ENCODE measurements at places on chromosomes 4 and X.

DNA sequence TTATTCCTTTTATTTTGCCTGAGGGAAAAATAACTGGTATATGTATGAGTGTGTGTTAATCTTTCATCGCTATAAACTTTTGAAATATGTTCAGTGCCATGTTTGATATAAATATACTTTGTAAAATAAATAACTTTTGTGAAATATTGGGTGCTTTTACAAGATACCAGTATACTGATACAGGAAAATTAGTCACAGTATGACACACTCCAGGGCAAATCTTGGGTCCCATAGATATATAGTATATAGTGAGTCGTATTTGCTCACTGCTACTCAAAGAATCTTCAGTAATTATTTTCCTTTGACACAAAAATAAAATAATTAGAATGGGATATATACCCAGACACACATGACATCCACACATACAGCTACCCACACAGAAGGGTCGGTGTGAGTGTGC, 472.3 kb downstream of the GRID2 start:
- DNase-seq: no peak

GRCh38 chr4:3521621-3522325, 10.4 kb downstream of the LRPAP1 start:
- no peak for DNase-seq

DNA sequence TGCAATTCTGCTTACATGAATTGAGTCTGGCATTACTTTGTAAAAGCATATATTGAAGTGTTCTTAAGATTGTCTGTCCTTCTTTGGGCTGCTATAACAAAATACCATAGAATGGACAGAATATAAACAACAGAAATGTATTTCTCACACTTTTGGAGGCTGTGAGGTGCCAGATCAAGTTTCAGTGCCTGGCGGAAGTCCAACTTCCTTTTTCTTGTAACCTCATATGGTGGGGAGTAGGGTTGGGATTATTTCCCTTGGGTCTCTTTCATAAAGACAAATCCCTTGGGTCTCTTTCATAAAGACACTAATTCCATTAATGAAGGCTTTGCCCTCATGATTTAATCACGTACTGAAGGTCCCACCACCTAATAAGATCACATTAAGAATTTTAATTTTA, 199.3 kb upstream of the GRID2 start:
- no peak for DNase-seq

DNA sequence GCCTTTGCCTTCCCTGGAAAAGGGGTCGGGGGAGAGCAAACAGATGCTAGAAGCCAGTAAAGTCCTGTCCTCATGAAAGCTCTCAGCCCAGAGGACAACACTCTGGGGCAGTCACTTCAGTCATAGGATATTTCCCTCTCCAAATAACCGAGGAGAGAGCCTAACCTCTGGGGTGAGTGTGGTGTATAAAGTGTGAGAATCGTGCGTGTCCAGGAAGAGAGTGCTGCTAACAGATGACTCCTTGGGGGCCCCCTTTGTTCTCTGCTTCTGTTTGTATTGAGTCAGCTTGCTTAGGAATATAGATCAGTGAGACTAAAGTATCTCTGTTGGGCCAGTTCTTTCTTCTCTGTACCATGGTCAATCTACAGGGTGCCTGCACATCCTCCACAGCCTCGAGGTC, 247.2 kb downstream of the PALLD start:
- DNase-seq: no peak

DNA sequence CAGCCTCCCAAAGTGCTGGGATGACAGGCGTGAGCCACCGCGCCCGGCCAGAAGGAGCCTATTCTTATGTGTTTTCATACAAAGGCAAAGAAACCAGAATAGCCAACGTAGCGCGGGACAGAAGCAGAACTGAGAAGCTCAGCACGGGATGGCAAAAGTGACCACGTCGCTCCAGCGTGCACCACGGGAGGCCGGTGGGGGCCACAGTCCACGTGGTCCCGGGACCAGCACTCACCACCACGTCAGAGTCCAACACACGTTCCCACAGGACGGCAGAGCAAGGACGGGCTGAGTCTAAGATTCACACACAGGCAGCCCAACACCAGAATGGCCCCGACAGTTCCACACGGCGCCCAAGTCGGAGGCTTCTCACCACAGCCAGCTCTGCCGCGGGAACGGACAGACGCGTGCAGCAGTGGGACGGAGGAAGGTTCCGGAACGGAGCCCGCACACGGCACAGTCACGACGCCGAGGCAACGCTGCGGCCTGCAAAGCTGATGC, 18.8 kb upstream of the GTPBP6 start:
- no peak for DNase-seq

GRCh38 chr4:165325732-165326512, 1.5 kb upstream of the MSMO1 start:
- peak; percentile 4 for DNase-seq

GRCh38 chr4:65798498-65799127, 128.3 kb upstream of the EPHA5 start:
- DNase-seq: no peak

DNA sequence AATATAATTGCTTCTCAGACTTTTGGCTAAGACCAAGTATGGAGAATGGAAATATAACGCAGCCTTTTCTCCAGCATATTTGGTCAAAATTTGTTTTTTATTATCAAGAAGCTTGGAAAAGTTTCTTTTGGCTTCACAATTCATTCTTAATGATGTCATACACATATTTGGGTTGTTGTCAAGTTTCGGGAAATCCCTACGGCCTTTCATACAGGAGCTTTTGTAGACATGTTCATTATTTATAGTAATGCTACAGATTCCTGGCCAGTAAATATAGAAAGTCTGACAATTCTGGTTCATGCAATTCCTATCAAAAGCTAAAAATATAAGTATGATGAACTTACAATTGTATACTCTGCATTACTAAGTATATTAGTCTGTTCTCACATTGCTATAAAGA, 112.9 kb downstream of the IRF2 start:
- no peak for DNase-seq

DNA sequence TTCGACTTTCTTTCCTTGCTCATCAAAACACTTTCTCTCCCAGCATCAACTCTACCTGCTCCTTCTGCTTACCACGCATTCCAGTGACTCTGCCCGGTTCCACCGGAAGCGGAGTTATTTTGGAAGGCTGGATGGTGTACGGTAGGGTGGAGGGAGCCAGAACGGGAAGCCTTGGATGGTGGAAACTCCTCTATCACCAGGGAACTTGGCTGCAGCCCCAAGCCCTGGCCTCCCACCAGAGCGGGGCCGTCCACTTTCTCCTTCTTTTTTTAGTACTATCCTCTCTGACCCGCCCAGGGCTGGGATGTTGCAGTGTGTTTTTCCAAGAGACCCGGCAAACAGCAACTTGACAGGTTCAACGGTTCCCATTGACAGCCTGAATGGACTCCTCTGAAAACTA, 27.6 kb downstream of the ADGRG2 start:
- no peak for DNase-seq

- DNase-seq: no peak
Measured at GRCh38 chr4:2871466-2871865, 27.8 kb downstream of the ADD1 start.

GRCh38 chr4:45475548-45475947, 648.3 kb downstream of the GABRG1 start:
- DNase-seq: no peak

- no peak for DNase-seq
Measured at GRCh38 chr4:39043861-39044363, 11.7 kb upstream of the TMEM156 start.

- no peak for DNase-seq
Measured at GRCh38 chr4:70632028-70632427, 3.5 kb downstream of the ENAM start.

DNA sequence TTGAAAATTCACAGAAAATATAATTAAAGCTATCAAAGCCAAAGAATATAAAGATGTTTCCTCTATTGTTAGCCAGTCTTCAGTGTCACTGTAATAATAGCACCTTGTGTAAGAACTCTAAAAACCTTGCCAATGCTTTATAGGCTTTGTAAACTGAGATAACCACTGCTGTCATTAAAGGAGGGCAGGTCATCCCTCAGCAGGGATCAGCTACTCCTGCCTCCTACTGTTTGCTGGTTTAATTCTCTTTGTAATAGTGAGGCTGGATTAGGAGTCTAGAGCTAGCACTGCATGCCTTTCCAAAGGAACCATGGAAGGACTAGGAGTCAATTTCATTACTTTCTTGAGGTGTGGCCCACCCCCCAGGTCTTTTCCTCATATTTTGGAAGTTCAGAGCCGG, 46.2 kb downstream of the FHIP1A start:
- no peak for DNase-seq

GRCh38 chr4:113708250-113708649, 53.3 kb downstream of the CAMK2D start:
- no peak for DNase-seq

DNA sequence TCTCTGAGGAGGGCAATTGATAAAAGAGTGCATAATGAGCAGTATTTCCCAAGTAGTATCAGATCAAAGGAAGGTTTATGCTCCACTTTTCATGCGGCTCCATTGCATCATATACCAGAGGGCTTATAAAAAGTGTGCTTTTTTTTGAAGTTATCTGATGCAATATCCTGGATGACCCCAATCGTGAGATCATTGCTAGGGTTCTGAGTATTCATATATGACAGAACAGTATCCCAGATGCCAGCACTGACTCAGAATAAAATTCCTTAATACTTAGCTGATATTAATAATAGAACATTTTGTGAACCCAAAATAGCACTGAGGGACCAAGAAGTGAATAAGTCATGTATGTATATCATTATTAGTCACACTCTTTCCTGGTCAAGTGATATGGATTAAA, 945.5 kb upstream of the AGA start:
- DNase-seq: no peak

DNA sequence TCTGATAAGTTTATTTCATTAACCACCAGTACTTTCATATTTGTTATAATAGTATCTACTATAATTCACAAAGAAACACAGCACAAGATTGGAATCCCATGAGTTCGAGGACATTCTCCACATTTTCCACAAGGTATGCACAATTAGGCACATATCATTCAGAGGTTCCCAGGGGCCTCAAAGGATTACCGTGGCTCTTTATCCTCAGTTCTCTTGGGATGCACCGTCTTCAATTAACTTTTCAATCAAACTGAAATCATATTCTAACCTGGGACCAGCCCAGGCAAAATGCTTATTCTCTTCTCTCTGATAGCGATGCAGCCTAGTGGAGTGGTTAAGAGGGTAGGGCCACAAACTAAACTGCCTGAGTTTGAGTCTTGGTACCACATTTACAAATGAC, 242.6 kb upstream of the RASGEF1B start:
- no peak for DNase-seq

GRCh38 chr4:88077911-88078524, 70.6 kb downstream of the PKD2 start:
- DNase-seq: no peak

DNA sequence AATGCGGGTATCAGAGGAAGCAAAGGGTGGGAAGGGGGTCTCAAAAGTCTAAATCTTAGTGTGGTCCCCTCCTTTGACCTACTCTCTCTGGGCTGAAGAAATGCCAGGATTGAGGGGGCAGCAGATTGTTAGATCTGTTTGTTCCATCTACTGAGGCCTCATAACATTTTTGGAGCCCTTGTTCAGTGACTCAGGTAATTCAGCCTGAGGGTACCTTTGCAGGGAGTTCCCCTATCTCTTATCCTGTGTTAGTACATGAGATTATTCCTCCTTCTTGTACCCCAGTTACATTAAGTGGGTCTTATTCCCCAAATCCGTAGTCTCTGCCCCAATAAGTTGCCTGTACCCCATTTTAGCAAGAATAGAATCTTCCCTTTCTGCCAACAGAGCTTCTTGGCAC, 79.0 kb downstream of the RTL9 start:
- no peak for DNase-seq

- no peak for DNase-seq
Measured at GRCh38 chrX:42755815-42756214, 22.1 kb downstream of the PPP1R2C start.

GRCh38 chr4:85745939-85746338, 271.0 kb downstream of the ARHGAP24 start:
- DNase-seq: no peak

GRCh38 chr4:110840221-110840654, 217.4 kb upstream of the PITX2 start:
- DNase-seq: no peak

- DNase-seq: no peak
Measured at GRCh38 chr4:94342694-94343093, at the start of gene HPGDS. HPGDS (minus strand) TSS chr4:94342836; CDS start chr4:94334629, 8,207 bp downstream.

DNA sequence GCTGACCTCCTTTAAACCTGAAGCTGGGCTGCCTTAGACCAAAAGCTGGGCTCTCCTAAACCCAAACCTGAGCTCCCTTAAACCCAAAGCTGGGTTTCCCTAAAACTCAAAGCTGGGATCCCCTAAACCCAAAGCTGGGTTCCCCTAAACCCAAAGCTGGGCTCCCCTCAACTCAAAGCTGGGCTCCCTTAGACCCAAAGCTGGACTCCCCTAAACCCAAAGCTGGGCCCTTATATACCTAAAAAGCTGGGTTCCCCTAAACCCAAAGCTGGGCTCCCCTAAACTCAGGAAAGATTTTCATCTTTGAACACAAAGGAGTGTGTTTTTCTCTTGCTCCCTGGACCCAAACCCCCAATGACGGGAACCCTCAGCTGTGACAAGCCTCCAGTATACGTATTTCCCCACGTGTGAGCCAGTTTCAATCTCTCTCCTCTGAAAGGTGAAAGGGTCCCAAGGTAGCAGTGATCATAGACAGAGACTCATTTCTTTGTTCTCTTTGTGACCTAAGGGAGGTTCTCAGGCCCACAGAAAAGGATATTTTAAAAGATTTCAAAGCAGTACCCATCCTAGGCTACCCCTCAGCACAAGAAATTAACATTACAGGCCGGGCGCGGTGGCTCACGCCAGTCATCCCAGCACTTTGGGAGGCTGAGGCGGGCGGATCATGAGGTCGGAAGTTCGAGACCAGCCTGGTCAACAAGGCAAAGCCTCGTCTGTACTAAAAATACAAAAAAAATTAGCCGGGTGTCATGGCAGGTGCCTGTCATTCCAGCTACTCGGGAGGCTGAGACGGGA, 31.3 kb upstream of the ASMTL start:
- DNase-seq: no peak

GRCh38 chrX:15497865-15498264, 2.7 kb upstream of the BMX start:
- no peak for DNase-seq

DNA sequence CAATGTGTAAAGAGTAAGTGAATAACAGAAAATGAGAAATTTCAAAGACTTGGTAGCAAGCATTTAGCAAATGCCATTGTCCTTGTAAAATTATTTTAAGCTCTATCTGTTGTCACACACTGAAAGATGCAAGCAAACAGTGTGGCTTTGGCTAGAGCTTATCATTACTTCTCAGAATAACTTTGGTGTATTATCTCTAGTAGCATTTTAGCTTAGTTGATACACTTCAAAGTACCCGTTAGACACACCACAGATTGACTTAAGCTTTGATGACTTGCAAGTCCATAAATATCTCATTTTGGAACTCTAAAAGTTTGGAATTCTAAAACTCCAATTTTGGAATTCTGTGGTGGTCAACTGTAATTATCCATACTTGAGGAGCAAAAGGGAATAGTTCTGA, 98.6 kb downstream of the PDLIM5 start:
- DNase-seq: no peak

GRCh38 chr4:88255111-88255510, 29.2 kb downstream of the PPM1K start:
- no peak for DNase-seq
